Osteoblast (primary cell): ENCODE measurements at places on chromosomes 2 and 18. TPM values are rescaled to one million over a fixed set of nuclear protein-coding genes. Genes with fewer than 3 reads are reported as not detected.
A peak's percentile ranks its signal among the peaks of the same experiment; 100 is the strongest.

The SLC19A3 gene
- total RNA-seq: 0.29 and 0.36 TPM in 2 replicates

The RIT2 gene
- total RNA-seq: not detected in 2 replicates

The RNU2-63P gene
- total RNA-seq: not detected in 2 replicates

The ARHGAP25 gene
- total RNA-seq: under 0.01 and 0.29 TPM in 2 replicates

The BBS5 gene
- total RNA-seq: 5.8 and 9.1 TPM in 2 replicates

The VWA3B gene
- 0.59 TPM in 1 of 2 replicates, not detected in the other for total RNA-seq

The POMC gene
- 0.59 and 2.2 TPM in 2 replicates for total RNA-seq

The BCL2L11 gene
- 8.0 and 11.5 TPM in 2 replicates for total RNA-seq

- peak; percentile 89 for DNase-seq
- no peak overlapping the region for H3K4me3 ChIP-seq
- no peaks in the 10 kb centered on the region for H3K27me3 ChIP-seq
- H3K4me1 ChIP-seq: peaks cover 33% of the 10 kb centered on the region
- H3K27ac ChIP-seq: peak overlapping the region; percentile 76
Observed at GRCh38 chr2:42951263-42951938, 159.0 kb upstream of the HAAO start.

DNA sequence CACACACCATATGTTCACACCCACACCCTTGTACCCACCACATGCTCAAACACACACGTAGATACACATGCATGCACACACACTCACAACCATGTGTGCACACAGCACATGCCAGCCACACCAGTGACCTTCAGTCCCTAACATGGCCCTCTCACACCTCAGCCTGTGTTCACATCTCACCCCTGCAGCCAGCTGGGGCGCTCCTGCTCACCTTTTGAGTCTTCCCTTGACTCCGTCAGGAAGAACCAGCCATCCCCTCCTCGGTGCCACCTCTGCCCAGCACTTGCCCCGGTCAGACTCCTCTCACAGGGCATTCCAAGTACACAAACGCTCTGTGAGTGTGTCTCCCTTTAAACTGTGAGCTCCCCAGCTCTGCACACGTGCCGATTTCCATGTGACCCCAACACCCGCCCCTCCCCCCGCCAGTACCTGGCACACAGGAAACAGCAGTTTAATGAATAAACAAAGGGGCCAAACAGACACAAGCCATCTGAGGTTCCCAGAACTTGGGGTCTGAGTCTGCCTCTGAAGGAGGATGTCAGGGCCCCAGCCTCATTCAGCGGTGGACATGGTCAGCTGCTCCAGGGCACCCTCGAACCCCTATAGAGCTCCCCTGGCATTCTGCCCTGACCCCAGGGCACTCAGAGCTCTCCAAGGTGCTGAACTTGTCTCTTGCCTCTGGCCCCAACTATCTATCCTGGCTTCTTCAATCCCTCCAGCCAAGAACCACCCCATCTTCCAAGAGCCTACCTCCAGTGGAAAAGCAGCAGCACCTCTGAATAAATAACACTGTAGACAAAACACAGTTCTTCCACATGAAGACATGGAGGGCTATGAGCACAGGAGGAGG is 252.9 kb downstream of the ATAD2B start:
- H3K36me3 ChIP-seq: no peaks in the 10 kb centered on the region
- no peak overlapping the region for H3K4me3 ChIP-seq
- no peaks in the 10 kb centered on the region for H3K27me3 ChIP-seq
- H3K27ac ChIP-seq: no peak overlapping the region
- no peaks in the 10 kb centered on the region for H3K4me1 ChIP-seq
- no peak for DNase-seq

GRCh38 chr2:217573571-217573970 is 429.2 kb downstream of the TNS1 start:
- H3K4me3 ChIP-seq: no peak overlapping the region
- DNase-seq: peak; percentile 82
- H3K4me1 ChIP-seq: no peaks in the 10 kb centered on the region
- no peaks in the 10 kb centered on the region for H3K36me3 ChIP-seq

DNA sequence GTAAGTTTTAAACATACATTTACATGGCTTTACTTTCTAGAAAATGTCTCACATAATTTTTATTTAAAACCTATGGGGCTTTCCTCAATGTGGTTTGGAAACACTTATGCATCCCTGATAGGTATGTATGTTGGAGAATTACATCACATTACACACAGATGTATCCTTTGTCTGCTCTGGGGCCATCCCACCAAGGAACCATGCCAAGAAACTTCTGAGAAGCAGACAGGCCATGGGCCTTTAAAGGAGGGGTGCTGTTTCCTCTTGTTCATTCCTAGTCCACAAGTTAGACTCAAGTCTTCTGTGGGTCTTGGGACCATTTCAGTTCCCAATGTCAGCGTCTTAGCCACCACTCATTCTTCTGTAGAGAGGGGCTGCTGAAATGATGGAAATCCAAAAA is 162.0 kb upstream of the SETBP1 start:
- H3K36me3 ChIP-seq: no peaks in the 10 kb centered on the region
- no peaks in the 10 kb centered on the region for H3K27me3 ChIP-seq
- H3K4me3 ChIP-seq: no peak overlapping the region
- no peak overlapping the region for H3K27ac ChIP-seq
- DNase-seq: no peak
- peaks cover 6% of the 10 kb centered on the region for H3K4me1 ChIP-seq

DNA sequence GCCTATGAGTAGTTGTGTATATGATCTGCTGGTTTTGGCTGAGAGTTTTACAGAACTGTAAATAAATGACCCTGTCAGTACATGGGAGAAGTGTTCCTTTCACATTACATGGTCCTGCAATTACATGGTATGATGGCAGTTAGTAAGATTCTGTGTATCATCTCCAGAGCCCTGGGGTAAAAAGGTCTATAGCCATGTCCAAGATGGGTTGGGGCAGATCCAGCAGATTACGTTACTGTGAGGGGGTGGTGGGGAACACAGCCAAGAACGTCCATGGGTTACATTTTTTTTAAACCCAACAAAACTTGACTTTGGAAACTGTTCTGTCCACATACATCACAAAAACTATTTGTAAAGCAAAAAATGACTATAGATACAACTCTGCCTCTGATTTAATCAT is 64.2 kb upstream of the LMAN1 start:
- H3K27me3 ChIP-seq: no peaks in the 10 kb centered on the region
- no peaks in the 10 kb centered on the region for H3K36me3 ChIP-seq
- no peak overlapping the region for H3K27ac ChIP-seq
- DNase-seq: no peak
- no peak overlapping the region for H3K4me3 ChIP-seq

GRCh38 chr2:127173057-127173456 is 47.0 kb downstream of the CYP27C1 start:
- peak overlapping the region; percentile 76 for H3K27ac ChIP-seq
- H3K36me3 ChIP-seq: no peaks in the 10 kb centered on the region
- DNase-seq: peak; percentile 96
- H3K4me1 ChIP-seq: peaks cover 39% of the 10 kb centered on the region
- no peak overlapping the region for H3K4me3 ChIP-seq

- H3K4me3 ChIP-seq: no peak overlapping the region
- DNase-seq: no peak
- no peaks in the 10 kb centered on the region for H3K36me3 ChIP-seq
- no peaks in the 10 kb centered on the region for H3K4me1 ChIP-seq
Observed at GRCh38 chr18:24989760-24990593, 362.0 kb downstream of the ZNF521 start.

DNA sequence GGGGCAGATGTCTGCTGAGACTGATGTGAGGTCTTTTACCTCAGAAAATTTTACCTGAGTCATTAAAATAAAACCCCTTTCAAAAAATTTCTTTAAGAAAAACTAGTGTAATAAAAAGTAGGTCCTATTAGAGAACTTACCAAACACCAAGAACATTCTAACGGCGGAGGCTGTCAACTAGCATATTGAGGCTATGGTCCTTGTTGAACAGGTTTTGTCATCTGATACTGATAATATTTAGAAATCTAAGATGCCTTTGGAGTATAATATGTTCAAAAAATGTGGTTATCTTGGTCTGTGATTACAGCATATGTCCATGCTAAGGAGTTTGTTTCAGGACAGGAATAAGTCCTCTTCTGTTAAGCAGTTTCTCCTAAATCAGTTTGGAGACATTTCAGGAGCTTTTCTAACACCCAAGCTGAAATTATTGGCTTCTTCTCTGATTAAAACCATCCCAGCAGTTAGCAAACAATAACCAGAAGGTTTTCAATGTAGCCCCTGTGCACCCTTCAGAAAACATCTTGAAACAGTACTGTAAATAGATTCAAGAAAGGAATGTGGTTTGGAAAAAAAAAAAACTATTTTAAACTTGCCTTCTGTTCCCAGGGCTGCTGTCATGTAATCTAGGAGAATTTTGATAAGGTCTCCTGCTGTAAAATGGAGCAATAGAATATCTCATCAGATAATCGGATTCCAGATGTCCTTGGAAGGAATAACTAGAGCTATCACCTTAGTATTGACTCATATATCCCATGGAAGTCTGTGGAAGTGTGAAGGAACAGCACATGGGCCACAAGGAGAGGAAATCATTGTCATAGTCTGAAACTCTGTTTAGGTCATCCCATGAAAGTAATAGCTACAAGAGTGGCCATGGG is 58.7 kb upstream of the B3GNT2 start:
- H3K27ac ChIP-seq: no peak overlapping the region
- H3K27me3 ChIP-seq: no peaks in the 10 kb centered on the region
- peak; percentile 51 for DNase-seq

GRCh38 chr2:50724837-50725236 is 307.1 kb downstream of the NRXN1 start:
- H3K36me3 ChIP-seq: no peaks in the 10 kb centered on the region
- no peak for DNase-seq
- H3K27ac ChIP-seq: no peak overlapping the region
- H3K27me3 ChIP-seq: no peaks in the 10 kb centered on the region

DNA sequence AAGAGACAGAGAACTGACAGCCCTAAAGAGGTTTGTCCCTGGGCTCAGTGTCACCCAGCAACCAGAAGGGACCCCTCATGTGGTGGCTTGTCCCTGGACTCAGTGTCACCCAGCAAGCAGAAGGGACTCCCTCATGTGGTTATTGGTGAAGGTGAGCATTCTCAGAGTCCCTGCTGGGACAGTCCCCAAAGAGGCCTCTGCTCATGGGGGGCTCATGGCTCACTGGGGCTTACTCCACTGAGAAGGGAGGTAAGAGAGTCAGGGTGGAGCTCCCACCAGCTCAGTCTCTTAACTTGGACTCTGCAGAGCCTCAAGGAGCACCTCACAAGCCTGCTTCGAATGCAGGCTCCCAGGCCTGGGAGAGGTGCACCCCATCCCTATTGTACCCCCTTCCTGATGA is 145.2 kb upstream of the COPS8 start:
- H3K4me1 ChIP-seq: no peaks in the 10 kb centered on the region
- DNase-seq: no peak
- H3K27ac ChIP-seq: no peak overlapping the region
- H3K27me3 ChIP-seq: peaks cover 7% of the 10 kb centered on the region
- no peak overlapping the region for H3K4me3 ChIP-seq

DNA sequence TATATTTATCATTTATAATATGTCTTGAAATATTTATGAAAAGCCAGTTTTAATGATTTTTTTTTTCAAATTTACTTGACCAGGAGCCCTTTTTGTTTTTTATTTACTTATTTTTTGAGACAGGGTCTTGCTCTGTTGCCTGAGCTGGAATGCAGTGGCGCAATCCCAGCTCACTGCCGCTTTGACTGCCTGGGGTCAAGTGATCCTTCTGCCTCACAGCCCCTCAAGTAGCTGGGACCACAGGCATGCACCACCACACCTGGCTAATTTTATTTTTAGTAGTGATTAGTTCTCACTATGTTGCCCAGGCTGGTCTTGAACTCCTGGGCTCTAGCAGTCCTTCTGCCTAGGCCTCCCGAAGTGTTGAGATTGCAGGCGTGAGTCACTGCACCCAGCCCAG is 5.7 kb downstream of the EPB41L5 start:
- H3K36me3 ChIP-seq: no peaks in the 10 kb centered on the region
- no peak overlapping the region for H3K27ac ChIP-seq
- no peak for DNase-seq
- H3K4me3 ChIP-seq: no peak overlapping the region

DNA sequence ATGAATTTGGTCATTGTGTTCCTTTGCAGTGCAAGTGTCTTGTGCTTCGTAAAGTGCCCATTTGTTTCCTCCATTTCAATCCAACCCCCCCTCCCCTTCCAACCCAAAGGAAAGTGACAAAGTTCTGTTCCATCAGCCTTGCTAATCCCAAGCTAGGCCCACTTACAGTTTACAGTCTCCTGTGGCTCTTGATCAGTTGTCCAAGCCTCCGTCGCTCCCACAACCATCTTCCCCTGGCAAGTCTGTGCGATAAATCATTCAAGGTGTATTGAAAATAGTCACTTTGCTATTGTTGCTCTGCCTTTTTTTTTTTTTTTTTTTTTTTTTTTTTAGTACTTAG is 6.5 kb downstream of the POU3F3 start:
- no peaks in the 10 kb centered on the region for H3K36me3 ChIP-seq
- H3K4me1 ChIP-seq: no peaks in the 10 kb centered on the region
- no peak for DNase-seq

- peaks cover 24% of the 10 kb centered on the region for H3K36me3 ChIP-seq
- H3K27ac ChIP-seq: no peak overlapping the region
- DNase-seq: no peak
- H3K4me1 ChIP-seq: peaks cover 3% of the 10 kb centered on the region
- no peaks in the 10 kb centered on the region for H3K27me3 ChIP-seq
- H3K4me3 ChIP-seq: no peak overlapping the region
Observed at GRCh38 chr18:48771641-48772375, 179.0 kb downstream of the SMAD7 start.

GRCh38 chr2:128644156-128644555 is 325.5 kb upstream of the HS6ST1 start:
- H3K27ac ChIP-seq: no peak overlapping the region
- no peaks in the 10 kb centered on the region for H3K36me3 ChIP-seq
- H3K27me3 ChIP-seq: no peaks in the 10 kb centered on the region
- no peaks in the 10 kb centered on the region for H3K4me1 ChIP-seq

- H3K36me3 ChIP-seq: no peaks in the 10 kb centered on the region
- H3K4me1 ChIP-seq: no peaks in the 10 kb centered on the region
- no peak overlapping the region for H3K27ac ChIP-seq
- DNase-seq: no peak
- H3K4me3 ChIP-seq: no peak overlapping the region
- peaks cover 13% of the 10 kb centered on the region for H3K27me3 ChIP-seq
Observed at GRCh38 chr2:119206201-119206600, 17.4 kb upstream of the STEAP3 start.

DNA sequence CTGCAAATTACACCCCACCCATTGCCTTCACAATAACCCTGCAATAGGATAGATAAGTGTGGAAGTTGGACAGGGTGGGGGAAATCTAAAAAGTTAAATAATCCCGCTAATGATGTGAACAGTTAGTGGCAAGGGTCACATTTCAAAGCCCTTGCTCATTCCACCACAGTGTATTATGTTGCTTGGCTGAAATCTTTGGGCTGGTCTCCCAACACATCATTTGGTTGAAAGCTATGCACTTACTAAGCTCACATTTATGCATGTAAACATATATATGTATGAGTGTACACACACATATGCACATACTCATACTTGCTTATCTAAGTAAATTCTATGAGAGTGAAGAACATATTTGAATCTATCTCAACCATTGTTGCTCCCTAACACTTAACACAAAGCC is 197.8 kb downstream of the RDH14 start:
- no peaks in the 10 kb centered on the region for H3K36me3 ChIP-seq
- peak overlapping the region; percentile 60 for H3K27ac ChIP-seq
- no peaks in the 10 kb centered on the region for H3K27me3 ChIP-seq
- H3K4me3 ChIP-seq: no peak overlapping the region
- DNase-seq: peak; percentile 83
- peaks cover 14% of the 10 kb centered on the region for H3K4me1 ChIP-seq

- no peak overlapping the region for H3K4me3 ChIP-seq
- DNase-seq: peak; percentile 22
- H3K27me3 ChIP-seq: no peaks in the 10 kb centered on the region
- H3K4me1 ChIP-seq: peaks cover 9% of the 10 kb centered on the region
- H3K27ac ChIP-seq: no peak overlapping the region
- peaks cover 77% of the 10 kb centered on the region for H3K36me3 ChIP-seq
Observed at GRCh38 chr2:1672738-1673137, 71.6 kb downstream of the PXDN start.
